ENCODE measurements at places on chromosomes 11 and 22. TPM values are rescaled to one million over a fixed set of nuclear protein-coding genes. Genes with fewer than 3 reads are reported as not detected.
A peak's percentile ranks its signal among the peaks of the same experiment; 100 is the strongest.

UBQLNL gene
- not detected for total RNA-seq

DNA sequence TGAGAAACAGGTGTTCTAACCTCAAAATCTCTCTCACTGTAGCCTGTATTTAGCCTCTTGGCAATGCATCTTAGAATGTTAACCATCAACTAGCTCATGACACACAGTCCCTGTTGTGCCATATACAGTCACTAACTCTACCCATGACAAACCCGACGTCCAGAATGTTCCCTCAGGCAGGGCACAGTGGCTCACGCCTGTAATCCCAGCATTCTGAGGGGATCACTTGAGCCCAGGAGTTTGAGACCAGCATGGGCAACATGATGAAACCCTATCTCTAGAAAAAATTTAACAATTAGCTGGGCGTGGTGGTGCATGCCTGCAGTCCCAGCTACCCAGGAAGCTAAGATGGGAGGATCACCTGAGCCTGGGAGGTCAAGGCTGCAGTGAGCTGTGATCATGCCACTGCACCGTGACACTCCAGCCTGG is 18.2 kb upstream of the CCDC34 start:
- DNase-seq: no peak

DNA sequence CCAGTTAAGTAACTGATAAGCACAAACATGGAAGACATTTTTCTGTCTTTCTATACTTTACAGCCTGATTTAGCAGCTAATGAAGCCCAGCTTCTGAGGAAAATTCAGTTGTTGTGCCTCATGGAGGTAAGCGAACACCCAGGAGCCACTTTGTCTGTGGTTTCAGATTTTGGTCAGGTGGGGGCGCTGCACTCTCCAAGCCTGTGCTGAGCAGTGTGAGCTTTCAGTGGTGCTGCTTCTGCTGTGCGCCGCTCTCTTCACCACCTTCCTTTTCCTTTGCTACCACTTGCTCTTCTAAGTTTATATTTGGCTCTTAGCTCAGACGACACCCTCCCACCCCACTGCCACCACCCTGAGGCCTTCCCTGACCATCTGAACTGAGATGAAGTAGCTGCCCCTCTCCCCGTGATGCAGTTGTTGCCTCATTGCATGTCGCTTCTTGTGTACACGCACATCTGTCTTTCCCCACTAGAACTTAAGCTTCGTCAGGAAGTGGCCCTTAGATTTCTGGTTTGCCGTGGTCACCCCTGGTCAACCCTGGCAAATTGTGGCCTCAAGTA is 14.0 kb downstream of the PSMD13 start:
- DNase-seq: peak; percentile 54

DNA sequence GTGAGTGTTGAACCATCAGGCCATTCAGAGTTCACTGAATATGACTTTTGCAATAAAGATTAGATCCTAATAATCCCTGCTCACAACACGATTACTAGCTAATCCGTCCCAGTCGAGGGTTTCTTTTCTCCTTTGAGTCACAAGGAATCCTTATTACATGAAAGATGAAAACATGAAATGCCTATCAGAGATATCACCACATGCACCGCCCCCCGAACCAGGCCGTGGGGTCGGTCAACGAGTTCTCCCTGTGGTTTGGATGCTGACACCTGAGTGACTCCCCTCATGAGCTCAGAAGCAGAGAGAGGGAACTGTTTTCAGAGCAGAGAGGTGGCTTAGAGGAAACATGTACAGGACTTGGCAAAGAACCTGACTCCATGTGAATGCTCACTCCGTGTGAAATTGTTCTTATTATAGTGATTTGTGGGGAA is 263.3 kb downstream of the ETS1 start:
- DNase-seq: no peak

TRIM49C gene
- not detected for total RNA-seq

Measured in heart left ventricle (tissue), 16 donors.